Activated CD8-positive, alpha-beta memory T cell treated with anti-CD3 and anti-CD28 coated beads, Interleukin-2, amount 50 U/mL, for 48 hours (primary cell): ENCODE measurements at places on chromosomes 2 and 18.

- DNase-seq = no peak
These were observed 10.6 kb downstream of the SCG2 start for GRCh38 chr2:223591596-223591995.

- DNase-seq = no peak
These were observed 181.6 kb downstream of the GULP1 start for GRCh38 chr2:188473306-188473705.

DNA sequence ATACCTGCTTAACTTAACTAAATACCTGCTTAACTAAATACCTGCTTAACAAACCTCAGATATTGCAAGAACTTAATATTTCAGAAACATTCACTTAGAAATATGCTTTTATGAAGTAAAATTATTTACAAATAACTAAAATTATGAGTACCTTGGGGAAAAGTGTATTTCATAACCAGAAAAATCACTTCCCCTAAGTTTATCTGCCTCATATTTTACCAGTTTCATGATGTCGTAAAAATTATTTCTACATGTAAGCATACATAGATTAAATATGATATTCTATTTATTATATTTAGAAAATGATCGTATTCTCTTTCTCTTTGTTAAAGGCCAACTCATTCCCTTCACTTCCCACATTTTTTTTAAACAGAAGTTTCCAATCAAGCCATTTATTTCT is 41.5 kb upstream of the DSC1 start:
- DNase-seq = no peak

GRCh38 chr2:98915751-98916358 is 20.2 kb downstream of the CRACDL start:
- no peak for DNase-seq

GRCh38 chr2:218186355-218186766 is 19.6 kb upstream of the CXCR1 start:
- DNase-seq = peak; percentile 74

DNA sequence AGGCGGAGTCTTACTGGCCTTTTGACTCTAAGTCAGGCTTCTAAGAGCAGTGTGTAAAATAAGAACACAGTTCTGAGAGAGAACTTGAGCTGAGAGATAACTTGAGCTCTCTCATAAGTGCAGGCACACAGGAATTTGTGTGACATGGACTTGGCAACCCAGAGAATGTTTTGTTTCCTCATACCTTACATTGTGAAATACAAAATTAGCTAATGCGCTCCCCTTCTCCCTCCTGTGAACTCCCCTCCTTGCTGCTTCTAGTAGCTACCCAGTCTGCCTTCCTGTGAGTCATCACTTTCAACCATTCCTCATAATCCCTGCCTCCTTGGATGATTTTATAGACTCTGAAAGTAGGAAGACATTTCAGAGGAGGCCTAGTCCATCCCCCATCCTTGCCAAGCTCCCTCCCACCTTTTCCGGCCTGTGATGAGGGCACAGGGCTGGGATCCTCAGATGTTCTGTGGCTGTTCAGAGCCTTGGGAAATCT is 22.6 kb downstream of the FER1L5 start:
- no peak for DNase-seq

DNA sequence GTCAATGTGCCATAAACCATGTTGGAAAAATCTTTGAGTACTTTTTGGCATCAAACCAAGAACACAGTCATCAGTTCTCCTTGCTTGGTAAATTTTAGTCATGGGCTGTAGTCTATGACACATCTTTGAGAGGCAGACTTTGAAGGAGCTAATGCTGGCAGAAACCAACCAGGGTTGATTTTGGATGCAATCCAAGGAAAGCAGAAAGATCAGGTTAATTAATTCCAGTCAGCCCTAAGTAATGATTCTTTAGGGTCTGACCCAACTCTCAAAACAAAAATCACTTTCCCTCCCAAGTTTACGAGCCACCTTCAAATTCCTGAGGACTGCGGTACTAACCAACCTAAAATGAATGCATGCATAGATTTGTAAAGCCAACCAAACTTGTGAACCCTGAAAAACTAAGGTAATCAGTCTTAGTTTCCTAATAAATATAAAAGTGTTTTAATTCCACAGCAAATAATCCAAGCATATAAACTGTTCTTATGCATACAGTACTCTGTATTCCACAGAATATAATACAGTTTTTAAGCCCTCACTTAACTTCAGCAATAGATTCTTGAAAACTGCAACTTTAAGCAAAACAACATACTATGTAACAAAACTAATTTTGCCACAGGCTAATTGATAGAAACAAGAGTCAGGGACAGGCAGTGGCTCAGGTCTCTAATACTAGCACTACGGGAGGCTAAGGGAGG is 22.0 kb downstream of the AP1S3 start:
- no peak for DNase-seq

DNA sequence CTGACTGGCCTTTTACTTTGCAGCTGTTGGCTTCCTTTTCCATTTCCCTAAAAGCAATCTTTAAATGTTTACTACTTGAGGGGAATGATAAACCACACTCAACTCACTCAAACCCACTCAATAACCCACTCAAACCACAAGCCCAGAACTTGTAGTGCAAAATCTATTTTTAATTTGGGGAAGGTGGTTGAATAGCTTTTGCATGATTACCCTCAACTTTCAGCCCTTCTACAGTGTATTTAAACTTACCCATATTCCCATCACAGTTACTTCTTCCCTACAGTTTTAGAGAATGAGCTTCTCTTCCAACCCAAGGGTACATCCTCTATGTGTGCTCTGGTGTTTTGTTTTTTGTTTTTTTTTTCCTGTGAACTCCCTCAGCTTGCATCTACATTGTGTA is 636.1 kb downstream of the TDRD15 start:
- DNase-seq = no peak
